Right hindlimb (tissue), 1 donor: ENCODE measurements at places on chromosomes 2 and 18.

GRCh38 chr2:214077727-214078126, 333.1 kb upstream of the VWC2L start:
- DNase-seq, result no peak

DNA sequence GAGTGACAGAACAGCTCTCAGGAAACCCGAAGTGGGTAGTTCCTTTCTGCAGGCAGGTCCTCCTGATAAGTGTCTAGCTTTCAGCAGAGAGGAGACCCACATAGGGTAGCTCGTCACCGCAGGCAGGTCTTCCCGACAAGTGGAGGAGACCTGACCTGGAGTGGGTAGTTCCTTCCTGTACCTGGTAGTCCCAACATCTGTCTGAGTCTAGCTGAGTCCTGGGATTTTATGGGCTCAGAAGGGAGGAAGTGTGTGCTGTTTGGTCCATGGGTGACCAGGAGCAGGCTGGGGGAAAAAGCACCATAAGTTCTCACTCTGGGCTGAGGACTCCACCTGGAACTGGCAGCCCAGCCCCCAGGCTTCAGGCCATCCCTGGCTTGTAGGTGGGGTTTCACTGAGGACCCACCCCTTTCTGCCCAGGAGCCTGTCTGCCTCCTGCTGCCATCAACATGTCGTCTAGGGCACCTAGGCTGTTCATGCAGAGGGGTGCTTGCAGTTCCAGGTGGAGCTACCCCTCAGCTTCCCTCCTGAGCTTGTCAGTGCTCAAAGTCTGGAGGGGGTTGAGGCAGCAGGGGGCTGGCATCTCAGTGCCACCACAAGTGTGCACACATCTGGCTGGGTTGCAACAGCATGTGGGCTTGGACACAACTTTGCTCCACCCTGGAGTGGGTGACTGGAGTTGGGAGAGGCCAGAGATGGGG, 9.4 kb downstream of the DYSF start:
- no peak for DNase-seq

DNA sequence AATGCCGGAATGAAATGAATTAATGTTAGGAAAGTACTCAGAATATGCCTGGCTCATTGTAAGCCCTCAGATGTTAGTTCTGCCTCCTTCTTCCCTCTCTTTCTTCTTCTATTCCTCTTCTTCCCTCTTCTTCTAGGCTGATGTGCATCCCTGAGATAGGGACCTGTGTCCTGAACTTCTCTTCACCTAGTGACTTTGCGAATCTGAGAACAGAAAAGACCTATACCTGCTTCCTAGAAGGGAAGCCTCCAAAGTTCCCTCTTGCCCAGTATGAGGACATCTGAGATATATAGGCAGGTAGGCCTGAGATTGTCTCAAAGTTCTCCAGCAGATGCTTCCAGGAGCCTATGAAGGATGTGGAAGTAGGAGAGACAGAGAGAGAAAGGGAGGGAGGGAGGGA, 8.1 kb upstream of the CYP27A1 start:
- DNase-seq, result no peak

DNA sequence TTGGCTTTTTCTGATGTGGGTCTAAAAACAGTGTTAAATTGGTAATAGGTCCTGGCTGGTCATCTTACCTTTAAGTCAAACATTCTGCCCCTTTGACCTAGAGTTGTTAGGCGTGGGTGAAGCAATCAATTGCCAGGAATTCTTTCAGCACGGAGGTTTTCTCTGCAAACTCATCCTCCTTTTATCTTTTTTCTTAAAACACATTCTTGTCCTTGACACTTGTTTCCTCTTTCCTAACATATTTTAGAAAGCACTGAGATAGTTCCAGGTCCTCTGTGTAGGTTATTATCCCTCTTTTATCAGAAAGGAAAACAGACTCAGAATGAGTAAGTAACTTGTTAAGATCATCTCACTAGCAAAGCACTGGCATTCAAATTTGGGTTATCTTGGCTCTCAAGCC, 18.6 kb upstream of the AP1S3 start:
- no peak for DNase-seq

- DNase-seq, result no peak
These were observed 32.4 kb upstream of the YWHAQ start for GRCh38 chr2:9663008-9663879.

- DNase-seq, result no peak
These were observed 2.3 kb upstream of the EXOC6B start for GRCh38 chr2:72827966-72828646.

- DNase-seq, result no peak
These were observed 156.2 kb upstream of the NETO1 start for GRCh38 chr18:73023975-73024374.

DNA sequence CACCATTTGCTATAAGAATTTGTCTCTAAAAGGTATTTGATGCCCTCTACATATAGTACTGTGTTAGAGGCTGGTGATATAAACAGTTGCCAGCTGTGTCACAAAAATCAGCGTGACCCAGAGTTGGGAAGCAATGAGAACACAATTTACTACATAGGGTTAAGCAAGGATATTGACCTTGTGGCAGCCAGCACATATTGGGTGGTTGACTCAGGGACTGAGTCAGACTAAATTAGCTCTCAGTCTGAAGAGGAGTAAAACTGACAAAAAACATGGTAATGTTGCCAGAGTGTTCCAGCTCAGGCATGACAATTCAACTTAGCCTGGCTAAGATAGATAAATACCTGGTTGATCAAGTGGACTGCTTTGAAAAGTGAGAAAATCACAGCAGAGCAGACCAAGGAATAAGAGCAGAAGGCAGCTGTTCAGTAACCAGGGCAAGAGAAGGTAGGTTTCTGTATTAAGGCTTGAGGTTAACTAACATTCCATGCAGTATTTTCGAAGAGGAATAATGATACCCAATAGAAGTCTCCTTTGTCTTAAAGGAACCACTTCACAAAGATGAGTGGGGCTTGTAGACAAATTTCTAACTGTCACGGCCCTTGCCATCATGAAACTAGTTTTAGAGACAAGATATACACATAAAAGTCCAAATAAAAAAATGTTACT, 108.2 kb upstream of the ERBB4 start:
- no peak for DNase-seq

DNA sequence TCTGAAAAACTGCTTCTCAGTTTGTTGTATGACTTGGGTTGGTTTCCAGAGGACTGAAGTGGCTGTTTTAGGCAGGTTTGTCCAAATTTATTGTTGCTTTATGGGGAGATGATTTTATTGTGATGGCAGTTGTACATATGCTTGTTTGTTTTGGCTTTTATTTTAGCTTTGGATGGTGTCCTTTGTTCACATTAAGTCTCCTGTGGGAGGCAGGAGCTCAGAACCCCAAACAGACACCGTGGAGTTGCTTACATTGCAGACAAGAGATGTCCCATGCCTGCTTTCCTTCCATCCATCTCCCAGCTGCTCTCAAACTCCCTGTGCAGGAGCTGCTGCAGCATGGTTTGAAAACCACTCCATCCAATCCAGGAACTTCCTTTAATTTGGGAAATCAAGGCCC, 414.7 kb downstream of the LPIN1 start:
- peak; percentile 47 for DNase-seq

DNA sequence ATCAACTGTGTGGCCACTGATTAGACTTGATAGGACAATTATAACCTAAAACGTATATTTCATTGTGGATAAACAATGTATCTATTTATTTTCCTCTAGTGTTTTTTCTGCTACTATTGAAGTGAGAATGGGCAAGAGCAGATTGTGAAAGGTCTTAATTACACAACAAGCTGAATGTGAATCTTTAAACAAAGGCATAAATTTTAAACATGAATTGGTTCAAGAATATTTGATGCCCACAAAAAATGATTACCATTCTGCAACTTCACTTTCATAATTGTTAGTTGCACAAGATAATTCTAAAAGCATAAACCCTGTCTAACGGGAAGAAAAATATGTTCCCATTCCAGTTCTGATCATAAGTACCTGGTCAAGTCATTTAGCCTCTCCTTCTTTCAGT, 285.6 kb downstream of the GULP1 start:
- DNase-seq, result no peak

DNA sequence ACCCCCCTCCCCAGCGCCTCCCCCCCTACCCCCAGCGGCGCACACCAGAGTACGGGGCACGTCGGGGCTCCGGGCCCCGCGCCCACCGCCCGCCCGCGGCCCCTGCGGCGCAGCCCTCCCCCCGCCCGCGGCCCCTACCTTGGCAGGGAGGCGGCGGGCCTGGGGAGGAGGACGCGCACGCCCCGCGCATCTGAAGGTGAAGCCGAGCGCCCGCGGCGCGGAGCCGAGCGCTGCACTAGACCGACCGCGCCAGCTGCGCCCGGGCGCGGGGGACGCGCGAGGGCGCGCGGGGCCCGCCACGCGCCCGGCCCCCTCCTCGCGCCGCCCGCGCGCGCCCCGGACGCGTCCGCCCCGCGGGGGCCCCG, at the start of gene ZNF516:
ZNF516 (minus strand) TSS at position 237 of the 365 bp plus-strand sequence. CDS start 52,188 bp downstream, outside the sequence.
- no peak for DNase-seq

DNA sequence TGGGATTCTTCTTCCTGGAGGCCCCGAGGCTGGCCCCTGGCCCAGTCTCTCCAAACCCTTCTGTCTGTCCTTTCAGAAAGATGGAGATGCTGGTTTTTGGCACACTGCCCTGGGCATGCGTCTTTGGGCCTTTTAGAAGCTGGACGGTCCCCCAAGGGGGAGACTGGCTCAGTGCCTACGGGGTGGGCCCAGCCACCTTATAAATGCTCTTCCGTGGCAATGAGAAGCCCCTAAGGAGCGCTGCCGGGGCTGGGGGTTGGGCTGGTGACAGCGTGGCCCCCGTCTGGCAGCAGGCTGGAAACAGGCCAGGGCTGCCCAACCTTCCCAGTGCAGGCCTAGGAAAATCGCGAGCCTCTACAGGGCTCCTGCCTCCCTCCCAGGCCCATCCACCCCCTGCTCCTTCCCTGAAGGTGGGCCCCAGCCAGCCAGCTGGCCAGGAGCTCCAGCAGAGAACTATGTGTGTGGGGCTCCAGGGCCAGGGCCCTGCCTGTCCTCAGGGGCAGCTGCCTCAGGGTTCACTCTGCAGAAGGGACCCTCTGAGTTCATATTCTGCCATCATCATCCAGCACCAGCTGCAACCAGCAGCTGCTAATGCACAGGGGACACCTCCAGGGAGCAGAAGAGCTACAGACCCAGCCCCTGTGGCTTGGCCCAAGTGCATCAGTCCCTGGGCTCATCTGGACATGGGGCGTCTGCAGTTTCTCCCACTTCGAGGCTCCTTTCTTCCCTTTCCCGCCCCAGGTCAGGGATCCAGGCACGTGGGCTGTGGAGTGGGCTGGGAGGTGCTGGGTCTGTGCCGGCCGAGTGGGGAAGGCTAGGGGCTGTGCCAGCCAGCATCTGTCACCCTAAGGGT, 107.6 kb upstream of the OTOS start:
- DNase-seq, result peak; percentile 60

GRCh38 chr18:77632758-77633157, 383.1 kb downstream of the GALR1 start:
- no peak for DNase-seq

DNA sequence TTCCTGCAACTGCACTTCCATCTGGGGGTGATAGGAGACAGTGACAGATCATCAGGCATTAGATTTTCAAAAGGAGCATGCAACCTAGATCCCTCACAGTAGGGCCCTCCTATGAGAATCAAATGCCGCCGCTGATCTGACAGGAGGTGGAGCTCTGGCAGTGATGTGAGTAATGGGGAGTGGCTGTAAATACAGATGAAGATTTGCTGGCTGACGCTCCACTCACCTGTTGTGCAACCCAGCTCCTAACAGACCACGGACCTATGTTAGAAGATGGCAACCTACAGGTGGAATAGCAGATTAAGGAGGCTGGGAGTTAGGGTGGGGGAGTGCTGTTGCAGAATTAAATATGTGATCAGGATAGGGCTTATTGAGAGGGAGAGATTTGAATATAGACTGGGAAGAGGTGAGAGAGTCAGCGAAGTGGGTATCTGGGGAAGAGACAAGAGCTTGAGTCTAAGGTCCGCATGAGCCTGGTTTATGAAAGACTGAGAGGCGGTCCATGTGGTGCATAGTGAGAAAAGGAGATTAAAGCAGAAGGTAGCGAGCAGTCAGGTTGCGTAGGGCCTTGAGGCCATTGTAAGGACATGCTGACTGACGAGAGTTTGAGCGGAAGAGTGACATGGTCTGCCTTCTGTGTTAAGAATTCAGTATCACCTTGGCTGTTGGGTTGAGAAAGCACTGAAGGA, 31.3 kb upstream of the TOGARAM2 start:
- no peak for DNase-seq

DNA sequence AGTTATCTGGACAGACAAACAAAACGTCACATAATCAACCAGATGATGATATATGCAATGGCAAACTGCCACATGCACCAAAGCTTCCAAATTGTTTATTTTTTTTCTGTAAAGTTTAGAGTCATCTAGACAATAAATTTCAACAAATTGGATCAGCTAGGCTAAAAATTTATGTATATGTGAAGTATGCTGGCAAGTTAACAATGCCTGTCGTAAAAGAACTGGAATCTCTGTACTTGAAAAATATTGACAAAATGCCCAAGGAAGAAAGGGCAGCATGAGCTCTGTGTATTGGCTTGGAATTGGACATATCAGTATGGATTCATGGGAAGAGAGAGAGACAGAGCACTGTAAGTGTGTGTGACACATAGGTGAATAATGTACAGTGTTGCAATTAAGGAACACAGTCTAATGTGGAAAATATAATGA, 309.8 kb downstream of the ERBB4 start:
- DNase-seq, result no peak

DNA sequence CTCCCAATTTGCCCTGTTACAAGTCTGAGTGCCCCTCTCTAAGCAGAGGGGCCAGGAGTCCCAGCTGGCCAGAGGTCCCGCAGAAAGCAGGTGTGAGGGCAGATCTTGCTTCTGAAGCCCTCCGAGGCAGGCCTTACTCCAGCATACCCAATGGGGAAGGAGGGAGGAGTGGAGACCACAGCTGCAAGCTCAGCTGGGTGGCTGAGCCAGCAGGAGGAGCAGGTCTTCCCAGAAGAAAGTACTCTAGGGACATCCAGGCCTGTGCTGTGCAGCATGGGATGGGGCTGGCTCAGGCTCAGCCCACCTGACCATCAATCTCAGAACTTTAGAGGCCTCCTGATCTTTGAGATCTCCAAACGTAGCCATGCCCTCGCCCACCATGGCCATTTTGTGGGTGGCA, 31.3 kb downstream of the PLB1 start:
- peak; percentile 46 for DNase-seq

GRCh38 chr18:3599195-3599594, 149.2 kb downstream of the TGIF1 start:
- DNase-seq, result no peak

GRCh38 chr2:85792783-85793441, 39.1 kb downstream of the ATOH8 start:
- no peak for DNase-seq

- DNase-seq, result no peak
These were observed 1.3 kb downstream of the TMEM163 start for GRCh38 chr2:134717286-134718022.

GRCh38 chr18:8260319-8260718, 348.9 kb upstream of the RAB12 start:
- no peak for DNase-seq

DNA sequence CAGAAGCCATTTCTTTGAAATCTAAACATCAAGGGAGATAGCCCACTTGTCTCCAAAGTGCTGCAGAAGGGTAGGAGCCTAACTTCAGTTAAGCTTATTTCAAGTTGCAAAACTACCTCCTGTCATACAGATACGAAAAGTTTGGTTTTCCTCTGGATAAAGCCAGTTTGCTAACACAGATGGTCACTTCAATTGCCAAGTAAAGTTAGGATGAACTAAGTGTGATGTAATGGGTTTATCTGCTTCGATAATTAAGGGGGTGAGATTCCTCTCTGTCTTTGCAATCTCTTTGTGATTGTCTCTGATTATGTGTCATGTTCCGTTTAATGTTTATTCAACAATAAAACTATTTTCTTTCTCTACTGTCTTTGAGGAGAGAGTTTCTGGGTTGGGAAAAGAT, 156.4 kb downstream of the SLC39A10 start:
- DNase-seq, result no peak
